ENCODE measurements at places on chromosomes 7 and 10.

DNA sequence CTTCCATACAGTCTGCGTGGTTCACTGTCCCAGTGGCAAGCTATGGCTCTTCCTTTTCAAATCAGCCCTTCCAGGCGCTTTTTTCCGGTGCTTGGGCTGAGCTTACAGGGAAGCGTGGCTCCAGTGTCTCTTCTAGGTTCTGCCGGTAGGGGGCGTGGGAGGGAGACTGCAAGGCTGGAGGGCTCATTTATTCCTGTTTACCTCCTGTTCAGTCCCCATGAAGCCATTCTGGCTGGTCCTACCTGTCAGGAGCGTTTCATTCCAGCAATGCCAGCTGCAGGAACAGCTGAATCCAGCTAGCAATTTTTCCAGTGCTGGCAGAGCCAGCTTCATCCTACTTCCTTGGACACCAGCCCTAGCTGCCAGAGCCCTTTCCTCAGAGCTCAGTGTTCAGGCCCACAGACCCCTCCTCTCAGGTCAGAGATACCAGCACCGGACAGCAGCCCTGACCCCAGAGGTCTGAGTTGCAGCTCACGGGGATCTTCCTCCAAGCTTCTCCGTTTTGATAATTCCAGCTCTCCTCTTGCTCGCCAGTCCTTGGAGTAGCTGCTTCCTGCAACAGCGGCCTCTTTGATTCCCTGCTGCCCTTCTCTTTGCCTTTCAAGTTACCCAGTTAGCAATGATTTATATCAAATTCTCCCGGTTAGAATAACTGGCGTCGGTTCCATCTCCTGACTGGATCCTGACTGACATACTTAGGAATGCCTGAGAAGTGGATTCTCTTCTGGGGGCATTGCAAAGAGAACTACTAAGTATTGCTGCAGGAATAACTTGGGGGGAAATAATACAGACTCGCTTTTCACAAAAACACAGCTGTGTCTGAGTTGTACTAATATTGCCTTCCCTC, 129.8 kb downstream of the FRMD4A start:
- peak; percentile 4 for DNase-seq

DNA sequence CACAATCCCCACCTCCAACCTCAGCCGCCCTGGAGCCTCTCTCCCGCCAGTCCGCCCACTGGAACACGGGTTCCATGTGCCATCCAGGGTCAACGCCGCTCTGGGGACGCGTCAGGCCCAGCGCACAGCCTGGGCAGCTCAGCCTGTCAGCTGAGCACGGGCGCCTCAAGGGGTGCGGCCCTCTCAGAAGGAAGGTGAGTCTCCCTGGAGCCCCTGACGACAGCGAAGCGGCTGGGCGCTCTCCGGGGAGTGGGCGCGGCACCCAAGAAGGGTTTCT, 1.2 kb upstream of the SLC18A3 start:
- DNase-seq: no peak

DNA sequence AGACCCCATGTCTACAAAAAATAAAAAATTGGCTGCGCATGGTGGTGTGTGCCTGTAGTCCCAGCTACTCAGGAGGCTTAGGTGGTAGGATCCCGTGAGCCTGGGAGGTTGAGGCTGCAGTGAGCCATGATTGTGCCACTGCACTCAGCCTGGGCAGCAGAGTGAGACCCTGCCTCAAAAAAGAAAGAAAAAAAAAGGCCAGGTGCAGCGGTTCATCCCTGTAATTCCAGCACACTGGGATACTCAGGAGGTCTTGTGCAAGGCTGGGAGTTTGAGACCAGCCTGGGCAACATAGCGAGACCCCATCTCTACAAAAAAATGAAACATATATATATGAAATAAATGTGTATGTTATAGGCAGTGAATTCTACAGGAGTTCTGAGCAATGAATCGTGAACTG, 44.5 kb upstream of the UBE2H start:
- DNase-seq: no peak

DNA sequence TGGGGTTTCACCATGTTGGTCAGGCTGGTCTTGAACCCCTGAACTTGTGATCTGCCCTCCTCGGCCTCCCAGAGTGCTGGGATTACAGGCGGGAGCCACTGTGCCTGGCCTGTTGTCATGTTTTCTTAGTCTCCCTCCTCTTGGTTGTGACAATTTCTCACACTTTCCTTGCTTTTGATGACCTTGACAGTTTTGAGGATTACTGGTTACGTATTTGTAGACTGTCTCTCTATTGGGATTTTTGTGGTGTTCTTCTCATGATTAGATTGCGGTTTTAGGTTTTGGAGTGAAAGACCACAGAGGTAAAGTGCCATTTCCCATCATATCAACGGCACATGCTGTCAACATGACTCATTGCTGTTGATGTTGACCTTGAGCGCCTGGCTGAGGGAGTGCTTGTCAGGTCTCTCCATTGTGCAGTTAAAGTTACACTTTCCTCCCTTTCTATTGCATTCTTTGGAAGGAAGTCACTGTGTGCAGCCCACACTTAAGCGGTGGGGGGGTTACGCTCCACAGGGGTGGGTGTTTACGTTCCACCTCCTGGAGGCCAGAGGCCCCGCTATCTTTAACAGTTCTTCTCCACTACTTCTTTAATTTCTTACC, 10.8 kb downstream of the NEURL1 start:
- peak; percentile 84 for DNase-seq

DNA sequence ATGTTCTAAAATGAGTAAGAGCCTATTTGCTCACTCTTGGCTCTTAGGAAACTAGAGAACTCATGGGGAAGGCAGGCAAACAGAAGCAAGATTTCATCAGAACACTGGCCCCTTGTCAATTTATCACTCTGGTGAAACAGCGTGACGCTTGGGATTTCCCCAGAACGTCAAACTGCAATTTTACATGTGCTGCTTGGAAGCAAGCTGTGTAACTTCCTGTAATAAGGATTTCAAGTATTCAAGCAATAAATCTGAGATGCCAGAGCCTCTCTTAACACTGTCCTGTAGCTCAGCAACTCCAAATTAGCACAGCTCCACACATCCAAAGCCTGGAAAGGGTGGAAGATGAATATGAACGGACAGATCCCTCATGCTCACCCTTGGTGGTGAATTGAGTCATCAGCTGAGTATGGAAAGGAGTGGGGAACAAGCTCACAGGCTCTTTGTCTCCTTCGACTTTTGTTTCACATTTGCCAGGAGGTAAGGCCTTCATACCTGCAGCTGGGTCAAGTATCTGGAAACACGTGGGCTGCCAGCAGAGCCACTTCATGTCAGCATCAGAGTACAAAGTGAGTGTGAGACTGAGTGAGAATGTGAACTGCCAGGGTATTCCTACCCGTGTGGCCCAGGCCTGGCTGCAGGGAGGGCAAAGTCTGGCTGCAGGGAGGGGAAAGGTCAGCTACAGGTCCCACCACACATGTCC, 140.4 kb upstream of the NAMPT start:
- DNase-seq: peak; percentile 100

DNA sequence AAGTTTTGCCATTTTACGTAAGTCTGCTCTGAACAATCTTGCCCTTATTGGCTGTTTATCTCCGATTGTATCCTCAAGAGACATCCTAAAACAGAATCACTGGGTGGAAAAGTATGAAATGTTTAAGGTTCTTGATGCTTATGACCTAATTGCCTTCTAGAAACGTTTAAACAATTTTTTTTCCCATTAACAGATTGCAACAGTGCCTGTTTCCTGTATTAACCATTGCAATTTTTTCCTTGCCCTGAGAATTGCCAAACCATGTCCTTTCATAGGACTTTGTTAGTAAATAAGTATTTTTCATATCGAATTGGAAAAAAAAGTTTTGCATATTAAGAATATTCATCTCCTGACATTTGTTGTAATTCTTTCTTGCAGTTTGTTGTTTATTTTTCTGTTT, 639.8 kb downstream of the INHBA start:
- DNase-seq: no peak
